ENCODE measurements at places on chromosomes 12 and 14. TPM values are rescaled to one million over a fixed set of nuclear protein-coding genes. Genes with fewer than 3 reads are reported as not detected.

The RILPL1 gene
- 5.3 TPM for total RNA-seq

The VRTN gene
- total RNA-seq: not detected

The RHEBL1 gene
- 6.7 TPM for total RNA-seq

The SIX4 gene
- total RNA-seq: 0.11 TPM

The HNRNPC gene
- 1,155 TPM for total RNA-seq

The LTBP2 gene
- total RNA-seq: 0.37 TPM

The SAMD15 gene
- 0.25 TPM for total RNA-seq

The KLRK1 gene
- total RNA-seq: not detected

The CD4 gene
- 206 TPM for total RNA-seq

The RASSF3 gene
- total RNA-seq: 39.0 TPM

The CNPY2 gene
- 77.4 TPM for total RNA-seq

The TMEM117 gene
- total RNA-seq: 1.4 TPM

The OAS1 gene
- 52.8 TPM for total RNA-seq

The KCTD10 gene
- 46.3 TPM for total RNA-seq

The RBP5 gene
- total RNA-seq: not detected

The MYBPC1 gene
- not detected for total RNA-seq

The RBM19 gene
- total RNA-seq: 93.5 TPM

The KRT71 gene
- total RNA-seq: not detected

The KLHL33 gene
- 0.05 TPM for total RNA-seq

The GALNT8 gene
- total RNA-seq: 0.73 TPM

The GPR132 gene
- 27.7 TPM for total RNA-seq

The CDKN1B gene
- total RNA-seq: 34.2 TPM

The ALDH6A1 gene
- total RNA-seq: 24.6 TPM

The CPNE6 gene
- not detected for total RNA-seq

The BBS10 gene
- total RNA-seq: 4.0 TPM

The P2RX2 gene
- total RNA-seq: not detected

The IL22 gene
- total RNA-seq: 1.6 TPM

The FGF6 gene
- not detected for total RNA-seq

The TTLL5 gene
- total RNA-seq: 38.6 TPM

The SYNDIG1L gene
- not detected for total RNA-seq

The PLBD1 gene
- not detected for total RNA-seq

The GPR84 gene
- total RNA-seq: 0.98 TPM

The NID2 gene
- not detected for total RNA-seq

The INSM2 gene
- total RNA-seq: not detected

The SERPINA10 gene
- total RNA-seq: not detected

The RAB15 gene
- total RNA-seq: 3.7 TPM

The CLEC2D gene
- 212 TPM for total RNA-seq

The AMIGO2 gene
- total RNA-seq: 15.1 TPM

The PPP1R36 gene
- 0.14 TPM for total RNA-seq

The KRT72 gene
- total RNA-seq: 3.2 TPM

The OR5AU1 gene
- not detected for total RNA-seq

The SMIM41 gene
- not detected for total RNA-seq

The PTPRQ gene
- not detected for total RNA-seq

The CPNE8 gene
- 4.6 TPM for total RNA-seq

The CLEC12A gene
- not detected for total RNA-seq

The OR6C4 gene
- total RNA-seq: not detected

The TIGAR gene
- 8.4 TPM for total RNA-seq

The FBXL14 gene
- total RNA-seq: 17.0 TPM

The GLT8D2 gene
- not detected for total RNA-seq

The OR10AD1 gene
- not detected for total RNA-seq

The ADAM21 gene
- total RNA-seq: 0.11 TPM

The SART3 gene
- 87.1 TPM for total RNA-seq

The C14orf180 gene
- total RNA-seq: not detected

The TMEM179 gene
- 0.32 TPM for total RNA-seq

The ATXN3 gene
- 32.7 TPM for total RNA-seq

The OVCH1 gene
- not detected for total RNA-seq
